ENCODE measurements at places on chromosomes 5 and 9.

- DNase-seq, result no peak
Observed at GRCh38 chr9:123834218-123834888, 95.6 kb downstream of the DENND1A start.

- DNase-seq, result no peak
Observed at GRCh38 chr9:123175854-123176629, 92.3 kb downstream of the STRBP start.

GRCh38 chr5:167217097-167217743, 1074.2 kb upstream of the WWC1 start:
- DNase-seq, result no peak

DNA sequence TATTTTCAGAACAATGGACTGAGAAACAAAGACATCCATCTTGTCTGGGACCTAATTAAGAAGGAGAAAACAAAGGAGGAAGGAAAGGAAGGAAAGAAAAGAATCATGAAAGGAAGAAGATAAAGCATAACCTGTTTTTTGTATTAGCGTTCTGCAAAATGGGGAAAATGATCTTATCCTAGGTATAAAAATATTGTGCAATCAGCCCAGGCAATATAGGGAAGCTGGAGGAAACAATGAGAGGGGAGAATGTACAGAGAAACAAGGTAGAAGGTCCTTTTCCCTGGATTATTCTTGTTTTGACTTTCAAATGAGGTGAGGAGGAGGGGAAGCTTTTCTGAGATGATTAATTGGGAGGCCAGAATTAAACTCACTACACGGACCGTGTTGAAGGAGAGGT, 177.9 kb downstream of the COX7C start:
- DNase-seq, result no peak

DNA sequence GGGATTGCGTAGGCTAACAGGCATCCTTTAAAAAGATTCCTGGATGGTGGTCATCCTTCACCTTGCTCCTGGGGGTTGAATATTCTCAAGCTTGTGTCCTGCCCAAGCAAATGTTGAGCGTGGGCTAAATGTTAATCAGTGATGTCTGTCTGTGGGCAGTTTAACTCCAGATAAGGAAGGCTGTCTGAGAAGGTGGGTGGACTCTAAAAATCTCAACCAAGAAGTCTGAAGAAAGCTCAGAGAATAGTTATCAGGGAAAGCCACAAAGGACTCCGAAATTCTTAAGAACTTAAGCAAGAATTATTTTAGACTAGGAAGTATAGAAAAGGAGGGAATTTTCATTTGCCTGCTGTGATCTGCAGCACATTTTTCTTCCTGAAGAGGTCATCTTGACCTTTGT, 77.9 kb upstream of the FSD1L start:
- DNase-seq, result no peak

DNA sequence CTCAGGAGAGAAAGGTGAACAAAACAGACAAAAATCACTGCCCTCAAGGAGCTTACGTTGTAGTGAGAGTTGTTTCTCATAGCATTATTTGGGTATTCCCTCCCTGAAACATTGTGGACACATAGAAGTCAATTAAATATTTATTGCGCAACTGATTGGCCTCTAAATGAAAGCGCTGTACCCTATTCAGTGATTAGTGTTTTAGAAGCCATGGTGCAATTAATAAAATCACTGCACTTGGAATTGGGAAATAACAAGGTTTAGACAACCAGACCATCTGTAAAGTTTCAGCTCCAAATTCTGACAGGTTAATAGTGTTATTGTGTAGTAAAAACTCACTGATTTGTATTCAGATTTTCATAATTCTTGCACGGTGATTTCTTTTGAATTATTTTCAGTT, 35.9 kb downstream of the TNPO1 start:
- DNase-seq, result no peak

DNA sequence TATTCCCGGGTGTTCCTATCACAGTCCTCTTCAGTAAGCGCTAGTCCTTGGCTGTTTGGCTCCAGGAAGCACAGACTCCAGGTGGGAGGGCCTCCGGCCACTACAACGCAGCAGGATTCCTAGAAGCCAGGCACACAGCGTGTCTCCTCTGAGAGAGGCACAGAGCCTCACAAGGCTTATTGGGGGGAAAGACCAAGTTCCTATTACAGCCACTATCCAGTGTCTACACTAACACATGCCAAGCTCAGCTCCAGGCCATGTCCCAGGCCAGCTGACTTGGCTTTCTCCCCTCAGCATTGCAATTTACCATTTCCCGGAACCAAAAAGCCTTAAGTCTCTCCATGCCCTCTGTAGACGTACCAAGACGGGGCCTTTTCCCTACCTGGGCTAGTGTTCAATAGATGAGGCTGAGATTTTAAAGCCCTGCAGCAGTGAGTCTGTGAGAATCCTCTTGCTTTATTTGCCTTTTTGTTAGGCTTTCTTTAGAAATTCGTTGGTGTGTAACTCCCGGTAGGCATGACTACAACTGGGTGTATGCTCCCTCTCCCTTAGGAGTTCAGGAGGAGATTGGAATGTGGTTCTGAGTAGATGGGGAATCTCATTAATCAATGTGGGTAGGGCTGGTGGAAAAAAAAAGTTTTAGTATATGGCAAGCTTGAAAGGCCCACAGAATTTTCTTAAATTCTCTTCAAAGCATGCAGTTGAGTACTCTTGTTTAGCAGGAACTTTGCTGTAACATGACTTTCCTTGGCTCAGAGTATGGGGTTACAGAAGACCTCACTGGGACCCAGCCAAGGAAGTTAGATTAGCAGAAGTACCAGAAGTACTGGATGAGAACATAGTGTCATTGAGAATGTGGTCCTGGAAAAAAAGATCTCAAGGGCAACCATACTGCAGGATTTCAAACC, 84.3 kb upstream of the SLC1A3 start:
- DNase-seq, result no peak
